ENCODE measurements at places on chromosomes 7 and 10.

- DNase-seq, result no peak
These were observed 120.6 kb downstream of the GLCCI1 start for GRCh38 chr7:8089036-8089780.

DNA sequence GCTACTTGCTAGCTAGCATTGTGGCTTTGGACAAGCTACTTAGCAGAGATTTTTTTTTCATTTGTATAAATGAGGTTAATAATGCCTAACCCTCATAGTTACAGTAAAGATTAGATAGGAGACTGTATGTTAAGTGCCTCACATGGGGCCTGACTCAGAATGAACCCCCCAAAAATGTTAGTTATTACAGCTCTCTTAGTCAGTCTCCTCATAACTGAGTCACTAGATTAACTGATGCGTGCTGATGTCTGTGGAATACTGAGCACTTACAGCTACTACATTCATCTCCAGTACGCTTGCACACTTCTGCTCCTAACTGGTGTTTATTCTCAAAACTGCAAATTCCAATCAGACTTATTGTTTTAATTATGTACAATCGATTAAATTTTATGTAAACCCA lies 315.3 kb downstream of the SNX13 start:
- DNase-seq, result no peak

DNA sequence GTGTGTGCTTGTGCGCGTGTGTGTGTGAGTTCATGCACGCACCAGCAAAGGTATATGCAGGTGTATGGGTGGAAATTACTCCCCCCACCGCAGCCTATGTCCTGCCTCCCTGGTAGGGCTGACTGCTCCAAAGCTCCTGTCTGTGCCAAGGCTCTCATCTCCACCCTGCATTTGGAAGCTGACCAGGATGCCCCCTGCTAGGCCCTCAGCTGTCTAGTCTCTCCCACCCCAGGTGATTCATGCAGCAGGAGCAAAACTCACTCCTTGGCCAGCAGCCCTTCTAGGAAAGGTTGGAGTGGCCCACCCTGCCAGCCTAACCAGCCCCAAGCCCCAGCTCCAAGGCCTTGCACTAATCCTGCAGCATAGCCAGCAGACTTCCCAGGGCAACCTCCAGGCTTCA lies 148.4 kb downstream of the GRID1 start:
- no peak for DNase-seq

DNA sequence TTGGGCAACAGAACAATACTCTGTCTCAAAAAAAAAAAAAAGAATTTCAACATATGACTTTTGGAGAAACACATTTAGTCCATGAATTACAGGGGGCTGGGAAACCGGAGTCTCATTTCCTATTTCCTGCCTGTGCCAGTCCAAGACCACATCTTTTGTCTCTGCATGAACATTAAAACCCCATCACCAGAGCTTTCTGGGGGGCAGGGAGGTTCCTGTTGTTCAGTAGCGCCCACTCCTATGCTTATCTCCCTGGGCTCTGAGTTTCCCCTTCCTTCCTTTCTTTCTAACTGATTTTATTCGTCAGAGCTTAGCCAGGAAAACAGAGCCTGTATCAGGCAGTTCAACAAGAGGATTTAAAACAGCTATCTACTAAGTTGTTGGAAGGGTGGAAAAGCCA lies 119.3 kb downstream of the CALN1 start:
- no peak for DNase-seq

GRCh38 chr10:94307046-94307615 lies 55.6 kb downstream of the NOC3L start:
- DNase-seq, result no peak

All from activated CD4-positive, CD25-positive, alpha-beta regulatory T cell (primary cell).